ENCODE measurements at places on chromosomes 6 and 20. TPM values are rescaled to one million over a fixed set of nuclear protein-coding genes. Genes with fewer than 3 reads are reported as not detected.

GRCh38 chr20:19583532-19584175 lies 174.4 kb upstream of the RIN2 start:
- DNase-seq = no peak

DNA sequence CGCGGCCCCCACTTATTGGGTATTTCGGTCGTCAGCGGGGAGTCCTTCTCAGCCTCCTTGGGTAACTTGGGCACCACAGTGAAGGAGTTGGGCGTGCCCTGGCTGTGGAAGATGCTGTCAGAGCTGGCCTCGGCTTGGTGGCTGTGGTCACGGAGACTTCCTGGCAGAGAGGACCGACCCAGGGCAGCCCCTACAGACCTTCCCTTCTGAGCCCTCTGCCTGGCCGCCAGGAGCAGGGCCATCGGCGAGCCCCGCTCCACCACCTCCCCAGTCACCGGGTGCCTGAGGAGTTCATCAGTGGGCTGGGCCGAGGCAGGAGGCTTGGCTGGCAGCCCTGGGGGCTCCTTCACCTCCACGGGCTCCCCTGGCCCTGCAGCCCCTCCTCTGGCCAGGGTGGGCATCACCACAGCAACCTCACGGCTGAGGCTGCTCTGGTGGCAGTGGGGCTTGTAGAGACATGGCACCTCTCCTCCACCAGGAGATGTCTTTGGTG lies 37.2 kb downstream of the C6orf132 start:
- no peak for DNase-seq

The LPA gene
- total RNA-seq = 0.14 TPM

DNA sequence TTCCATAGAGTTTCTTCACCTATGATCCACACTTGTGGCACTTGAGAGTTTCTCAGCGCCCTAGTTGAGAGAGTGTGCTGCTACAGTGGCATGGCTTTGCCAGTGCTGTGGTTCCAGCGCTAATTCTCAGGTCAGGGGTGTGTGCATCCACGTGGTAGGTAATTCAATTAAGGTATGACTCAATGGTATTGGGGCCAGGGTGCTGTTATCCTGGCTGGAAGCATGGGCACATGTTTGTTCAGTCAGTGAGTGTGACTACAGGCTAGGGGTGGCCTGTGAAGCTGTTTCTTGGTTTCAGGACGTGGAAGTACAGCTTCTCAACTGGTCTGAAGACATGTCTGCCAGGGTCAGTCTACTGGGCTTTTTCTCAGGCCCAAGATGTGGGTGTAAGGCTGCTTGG lies 3.0 kb upstream of the SEMG2 start:
- no peak for DNase-seq

GRCh38 chr20:375265-375889 lies 5.2 kb upstream of the TRIB3 start:
- no peak for DNase-seq

The COL21A1 gene
- 5.7 TPM for total RNA-seq

DNA sequence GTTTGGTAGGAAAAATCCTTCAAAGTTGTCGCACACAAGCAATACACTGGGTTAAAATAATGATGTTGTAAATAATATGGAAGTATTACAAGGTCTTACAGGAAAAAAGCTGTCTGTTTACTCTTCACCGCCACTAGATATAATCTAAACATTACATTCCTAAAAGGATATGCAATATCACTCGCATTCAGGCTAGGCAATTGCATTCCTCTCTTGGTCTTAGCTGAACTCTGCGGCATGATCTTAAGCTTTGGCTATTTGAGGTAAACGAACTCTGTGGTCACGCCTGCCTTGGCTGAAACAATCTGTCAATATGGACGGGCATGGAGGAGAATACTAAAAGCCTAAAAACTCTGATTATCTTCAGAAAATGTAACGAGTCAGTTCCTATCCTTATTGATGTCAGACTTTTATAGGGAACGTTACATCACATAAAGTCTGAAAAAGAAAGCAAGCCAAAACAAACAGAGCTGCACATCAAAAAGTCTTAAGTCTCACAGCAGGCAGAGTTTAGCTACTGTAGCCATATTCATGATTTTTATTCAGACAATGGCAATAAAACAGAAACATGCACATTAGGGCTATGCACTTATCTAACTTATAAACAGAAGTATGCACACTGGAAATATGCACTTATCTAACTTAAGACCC lies 30.8 kb upstream of the FILIP1 start:
- DNase-seq = no peak

DNA sequence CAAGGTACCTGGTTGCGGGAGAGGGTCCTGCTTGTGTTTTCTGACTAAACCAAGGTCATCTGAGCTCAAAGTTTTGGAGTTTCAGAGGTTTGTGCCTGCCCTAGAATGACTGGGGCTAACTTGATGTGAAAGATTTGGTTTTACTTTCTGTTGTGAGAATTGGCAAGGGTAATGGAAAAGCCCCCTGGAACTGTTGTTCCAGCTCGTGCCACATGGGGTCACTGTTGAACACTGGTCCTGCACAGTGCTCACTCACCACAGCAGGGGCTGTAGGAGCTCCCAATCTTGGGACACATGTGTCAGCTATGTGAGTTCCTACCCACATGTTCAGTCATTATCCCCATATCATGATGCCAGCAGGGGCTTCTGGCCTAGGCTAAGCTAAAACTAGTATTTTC lies 6.5 kb downstream of the TGM6 start:
- DNase-seq = no peak

Measured in thymus (tissue), 14 donors.